Subcutaneous adipose tissue (tissue), 4 donors: ENCODE measurements at places on chromosomes 7 and 10. TPM values are rescaled to one million over a fixed set of nuclear protein-coding genes. Genes with fewer than 3 reads are reported as not detected.

Gene GAD2
- total RNA-seq: not detected

Gene TRIL
- 0.68 TPM for total RNA-seq

Gene SHTN1
- 19.6 TPM for total RNA-seq

Gene HECW1
- total RNA-seq: 1.1 TPM

Gene HOXA13
- 0.44 TPM for total RNA-seq

Gene UROS
- 44.8 TPM for total RNA-seq

Gene NODAL
- not detected for total RNA-seq

Gene GPR26
- total RNA-seq: not detected

Gene CHAT
- not detected for total RNA-seq

Gene NCF1
- 2.9 TPM for total RNA-seq

Gene PIK3CG
- total RNA-seq: 9.5 TPM
